Ureter (tissue), 1 donor: ENCODE measurements at places on chromosomes 3 and 15. TPM values are rescaled to one million over a fixed set of nuclear protein-coding genes. Genes with fewer than 3 reads are reported as not detected.

- no peak for DNase-seq
Observed at GRCh38 chr15:29097971-29098370, 171.7 kb downstream of the NSMCE3 start.

DNA sequence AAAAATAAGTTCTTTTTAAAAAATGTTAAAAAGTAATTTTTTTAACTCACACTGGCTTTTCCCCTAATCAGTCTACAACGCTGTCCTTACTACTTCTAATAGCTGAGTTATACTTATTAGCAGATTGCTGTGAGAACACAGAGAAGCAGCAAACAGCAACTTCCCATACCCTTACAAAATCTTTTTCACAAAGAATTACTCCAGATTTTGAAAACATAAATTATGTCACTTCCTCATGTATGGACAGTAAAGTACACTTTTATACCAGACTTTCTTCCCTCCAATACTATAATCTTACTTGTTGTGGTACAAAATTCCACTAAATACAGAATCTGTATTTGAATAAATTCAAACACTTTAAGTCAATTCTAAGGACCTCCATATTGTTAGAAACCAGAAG, 2.1 kb downstream of the PHC3 start:
- no peak for DNase-seq

Gene LRRC2
- total RNA-seq, result 0.81 TPM

Gene LDHAL6B
- total RNA-seq, result not detected

Gene THSD4
- total RNA-seq, result 57.9 TPM

DNA sequence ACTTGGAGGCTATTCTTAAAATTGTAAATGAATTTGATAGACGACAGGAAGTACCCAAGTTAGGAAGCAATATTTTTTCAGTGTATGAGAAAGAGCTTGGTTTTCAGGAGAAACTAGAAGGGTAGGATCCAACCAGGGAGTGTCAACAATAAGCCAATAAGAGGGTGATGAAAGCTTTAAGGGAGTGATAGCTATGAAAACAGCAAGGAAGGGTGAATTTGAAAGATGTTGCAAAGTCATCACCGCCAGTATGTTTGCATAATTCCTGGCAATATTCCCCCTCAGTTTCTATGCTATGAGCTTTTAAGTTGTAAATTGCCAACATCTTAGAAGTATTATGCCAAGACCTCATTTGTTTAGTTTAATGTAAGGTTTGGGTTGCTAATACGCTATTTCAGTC, 11.8 kb upstream of the CSTA start:
- no peak for DNase-seq

Gene EFHB
- not detected for total RNA-seq

- no peak for DNase-seq
Observed at GRCh38 chr3:160134964-160135363, 90.3 kb upstream of the C3orf80 start.
